A549 (cell line): ENCODE measurements at places on chromosomes 12 and 14.

- DNase-seq: no peak
Measured at GRCh38 chr12:93008044-93008778, 79.1 kb upstream of the EEA1 start.

DNA sequence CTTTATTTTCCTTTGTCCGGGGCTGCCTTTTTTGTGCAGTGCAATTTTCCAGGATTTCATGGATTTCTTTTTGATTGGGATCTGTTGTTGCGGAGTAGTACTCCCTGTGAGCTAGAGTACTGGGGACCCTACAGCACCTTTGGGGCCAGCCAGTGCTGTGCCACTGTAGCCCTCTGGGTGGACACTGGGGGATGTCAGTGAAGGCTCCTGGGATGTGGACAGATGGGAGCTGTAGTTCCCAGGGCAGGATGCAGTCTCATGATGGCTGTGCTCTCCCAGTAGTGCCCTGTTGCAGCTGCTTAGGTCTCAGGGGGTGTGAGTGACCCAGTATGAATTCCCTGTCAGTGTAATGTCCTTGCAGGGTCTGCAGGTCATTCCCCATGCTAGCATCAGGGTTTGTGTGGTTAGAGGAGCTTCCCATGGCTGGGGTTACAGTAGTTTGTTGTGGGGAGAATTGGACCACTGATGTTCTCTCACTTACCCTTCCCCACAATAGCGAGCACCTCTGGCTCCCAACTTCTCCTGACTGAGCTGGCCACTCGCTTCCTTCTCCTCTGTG lies 72.2 kb downstream of the BRMS1L start:
- DNase-seq: no peak

DNA sequence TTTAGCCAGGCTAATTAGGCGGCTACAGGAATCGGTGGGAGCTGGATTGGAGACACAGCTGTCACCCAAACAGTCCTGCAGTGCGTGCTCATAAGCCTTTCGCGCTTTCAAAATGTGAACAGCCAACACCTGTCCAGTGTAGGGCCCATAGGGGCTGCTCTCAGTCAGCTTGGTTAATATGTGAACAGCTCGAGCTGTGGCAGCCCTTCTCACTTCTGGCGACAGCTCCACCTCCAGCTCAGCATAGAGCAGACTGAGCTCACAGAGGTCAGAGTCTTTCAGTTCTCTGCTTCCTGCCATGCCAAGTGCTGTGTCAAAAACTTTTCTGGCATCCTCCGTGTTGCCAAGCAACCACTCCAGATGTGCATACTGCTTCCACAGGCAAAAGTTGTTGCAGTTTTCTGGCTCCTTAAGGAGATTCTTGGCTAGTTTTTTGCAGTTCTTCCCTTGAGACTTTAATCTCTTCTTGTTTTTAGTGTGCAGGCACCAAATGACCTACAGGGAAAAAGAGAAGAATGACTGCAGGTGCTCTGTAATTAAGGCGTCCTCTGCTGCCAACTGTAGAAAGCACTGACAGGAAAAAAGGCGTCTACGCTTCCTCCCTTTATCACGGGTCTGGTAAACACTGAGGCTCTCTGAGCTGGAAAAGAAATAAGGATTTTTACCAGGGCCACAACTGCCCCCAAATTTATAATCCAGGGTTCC lies 32.5 kb downstream of the PSMC1 start:
- DNase-seq: no peak

- peak; percentile 72 for DNase-seq
Measured at GRCh38 chr14:35335388-35336092, 43.4 kb downstream of the PSMA6 start.

GRCh38 chr12:623172-623864 lies 39.9 kb downstream of the NINJ2 start:
- DNase-seq: no peak

DNA sequence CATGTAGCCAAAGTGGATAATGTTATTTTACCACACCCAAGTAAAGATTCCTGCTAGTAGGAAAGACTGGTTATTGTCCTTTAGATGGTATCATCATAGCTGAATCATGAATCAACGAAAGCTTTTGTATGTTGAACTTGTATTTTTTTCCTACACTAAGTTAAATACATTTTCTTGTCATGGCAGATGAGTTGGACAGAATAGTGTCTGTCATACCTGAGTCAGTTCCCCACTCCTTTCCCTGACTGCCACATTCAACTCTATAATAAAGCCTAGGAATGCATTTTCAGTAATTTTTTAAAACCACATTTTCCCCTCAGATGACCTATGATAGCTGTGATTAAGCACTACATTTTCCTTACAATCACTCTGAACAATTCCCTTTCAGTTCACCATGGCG lies 9.3 kb upstream of the PTHLH start:
- no peak for DNase-seq

- no peak for DNase-seq
Measured at GRCh38 chr12:124170760-124171159, 124.1 kb upstream of the RFLNA start.
